ENCODE measurements at places on chromosomes 5 and 9.
A peak's percentile ranks its signal among the peaks of the same experiment; 100 is the strongest.

GRCh38 chr9:16816011-16816410, 54.5 kb downstream of the BNC2 start:
- no peak for DNase-seq

DNA sequence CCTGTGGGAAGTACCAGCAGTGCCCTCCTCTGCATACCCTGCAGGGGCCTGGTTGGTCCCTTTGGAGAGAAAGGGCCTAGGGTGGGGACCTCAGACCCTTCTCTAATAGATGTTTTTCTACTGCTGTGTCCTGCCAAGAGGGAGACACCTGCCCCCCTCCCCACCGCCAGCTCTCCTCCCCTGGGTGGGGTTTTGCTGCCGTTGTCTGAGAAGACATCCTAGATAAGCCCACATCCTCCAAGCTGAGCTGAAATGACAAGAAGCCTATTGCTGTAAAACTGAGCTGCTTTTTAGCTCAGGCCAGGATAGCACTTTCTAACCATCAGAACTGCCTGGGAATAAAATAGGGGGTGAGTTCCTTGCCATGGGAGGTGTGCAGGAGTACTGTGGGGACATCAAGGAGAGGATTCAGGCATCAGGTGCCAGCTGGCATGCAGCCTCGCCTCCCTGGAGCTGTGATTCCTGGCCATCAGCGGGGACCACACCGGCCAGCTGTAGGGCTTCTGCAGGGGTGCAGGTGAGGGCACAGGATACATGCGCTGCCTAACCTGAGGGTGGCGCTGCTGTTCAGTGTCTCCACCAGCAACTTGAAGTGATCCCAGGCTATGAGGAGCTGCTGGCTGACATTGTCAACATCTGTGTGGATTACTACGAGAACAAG, 37.9 kb downstream of the CYFIP2 start:
- no peak for DNase-seq

DNA sequence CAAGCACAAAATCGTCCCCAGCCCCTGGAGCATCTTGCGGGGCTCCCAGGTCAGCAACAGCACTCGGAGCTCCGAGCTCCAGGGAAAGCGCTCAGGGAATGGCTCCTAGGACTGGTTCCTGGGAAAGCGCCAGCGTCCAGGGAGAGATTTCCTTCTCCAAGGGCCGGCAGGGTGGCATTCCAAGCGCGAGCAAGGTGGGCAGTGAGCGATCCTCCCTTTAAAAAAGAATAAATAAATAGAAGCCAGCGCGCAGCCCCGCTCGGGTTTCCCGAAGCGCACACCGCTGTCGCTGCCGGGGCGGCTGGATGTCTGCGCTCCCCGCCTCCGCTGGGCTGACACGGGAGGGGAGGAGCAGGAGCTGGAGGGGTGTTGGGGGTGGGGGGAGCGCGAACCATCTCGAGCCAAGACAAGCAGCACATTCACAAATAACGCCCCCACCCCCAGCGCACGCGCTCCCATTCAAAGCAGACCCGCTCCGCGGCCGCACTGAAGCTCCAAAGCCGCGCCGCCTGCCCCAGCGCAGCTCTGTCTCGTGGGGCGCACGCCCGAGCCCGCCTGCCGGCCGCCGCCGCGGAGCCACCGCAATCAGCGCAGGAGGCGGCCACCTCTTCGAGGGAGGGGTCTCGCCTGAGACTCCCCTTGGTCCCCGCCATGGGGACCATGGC, 327.4 kb downstream of the SH3GL2 start:
- DNase-seq = no peak

- no peak for DNase-seq
These were observed 13.8 kb downstream of the AOPEP start for GRCh38 chr9:94740145-94740840.

- DNase-seq = no peak
These were observed 47.1 kb upstream of the PCA3 start for GRCh38 chr9:76717176-76717575.

- DNase-seq = no peak
These were observed 1.8 kb downstream of the EEIG1 start for GRCh38 chr9:127979015-127979332.

- no peak for DNase-seq
These were observed 23.1 kb upstream of the SHB start for GRCh38 chr9:38092200-38092524.

DNA sequence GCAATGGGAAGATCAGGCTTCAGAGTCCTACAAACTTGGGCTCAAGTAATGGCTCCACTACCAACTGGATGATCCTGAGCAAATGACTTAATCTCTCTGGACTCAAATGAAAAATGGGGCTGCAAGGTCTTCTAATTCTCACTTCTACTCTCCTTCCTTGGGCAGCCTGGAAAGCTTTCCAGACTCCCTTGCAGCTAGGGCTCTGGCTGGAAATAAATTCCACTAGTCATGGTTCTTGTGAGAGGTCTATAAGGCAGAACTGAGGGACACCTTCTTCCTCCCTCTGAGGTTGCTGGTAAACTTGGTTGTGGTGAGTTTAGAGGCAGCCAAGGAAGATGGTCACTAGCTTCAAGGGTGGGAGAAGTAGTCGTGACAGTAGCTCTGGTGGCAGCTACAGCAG, 18.6 kb downstream of the DCANP1 start:
- DNase-seq = peak; percentile 46

GRCh38 chr9:136694163-136694871, 7.1 kb upstream of the AGPAT2 start:
- DNase-seq = peak; percentile 63
